ENCODE measurements at places on chromosomes 6 and 20. TPM values are rescaled to one million over a fixed set of nuclear protein-coding genes. Genes with fewer than 3 reads are reported as not detected.

GRCh38 chr6:11270030-11271027 is 37.9 kb upstream of the NEDD9 start:
- no peak for DNase-seq
- H3K36me3 ChIP-seq = no peaks in the 10 kb centered on the region
- no peak overlapping the region for H3K27ac ChIP-seq
- H3K4me1 ChIP-seq = no peaks in the 10 kb centered on the region

- no peak for DNase-seq
- H3K4me3 ChIP-seq = no peak overlapping the region
- H3K4me1 ChIP-seq = no peaks in the 10 kb centered on the region
- H3K27me3 ChIP-seq = no peaks in the 10 kb centered on the region
Observed at GRCh38 chr6:111951497-111952085, 78.3 kb upstream of the FYN start.

DNA sequence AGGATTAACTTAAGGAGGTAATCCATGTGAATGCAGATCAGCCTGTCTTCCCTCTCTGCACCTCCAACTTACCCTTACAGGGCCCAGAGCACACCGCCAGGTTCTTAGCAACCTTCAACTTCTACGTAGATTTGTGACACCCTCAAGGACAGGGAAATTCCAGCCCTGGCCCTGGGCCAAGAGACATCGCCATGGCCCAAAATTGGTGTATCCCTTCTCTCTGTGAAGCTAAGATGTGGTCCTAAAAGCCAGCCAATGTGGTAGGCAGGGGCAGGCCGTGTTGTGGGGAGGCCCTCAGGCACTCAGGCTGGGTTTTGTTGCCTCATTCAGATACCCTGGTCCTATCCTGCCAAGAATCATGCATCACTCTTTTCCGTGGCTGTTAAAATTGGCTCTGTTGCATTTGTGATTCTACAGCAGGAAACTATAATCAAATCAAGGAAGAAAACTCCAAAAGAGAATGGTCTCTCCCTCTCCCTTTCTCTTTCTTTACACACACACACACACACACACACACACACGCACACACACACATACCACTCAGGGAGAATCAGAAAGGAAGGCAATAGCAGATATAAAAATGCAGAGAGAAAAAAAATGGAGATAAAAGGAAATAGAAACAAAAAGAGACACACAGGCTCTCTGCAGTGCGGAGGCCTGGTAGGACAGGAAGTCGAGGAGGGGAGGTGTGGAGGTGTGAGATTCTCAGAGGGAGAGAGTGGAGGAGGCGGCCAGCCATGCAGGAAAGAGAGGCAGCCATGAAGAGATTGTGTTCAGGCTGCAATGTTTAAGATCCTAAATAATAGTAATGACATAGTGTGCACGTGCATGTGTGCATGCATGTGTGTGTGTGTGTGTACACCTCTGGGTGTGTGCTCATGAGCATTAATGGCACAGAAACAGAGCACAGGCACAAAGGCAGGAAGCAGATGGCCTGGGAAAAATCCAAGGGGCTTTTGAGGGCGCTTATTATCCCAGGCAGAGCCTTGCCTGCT is 201.8 kb upstream of the LRFN2 start:
- no peak for DNase-seq
- no peaks in the 10 kb centered on the region for H3K4me1 ChIP-seq
- no peaks in the 10 kb centered on the region for H3K27me3 ChIP-seq

GRCh38 chr6:45196121-45196520 is 132.0 kb upstream of the RUNX2 start:
- no peak overlapping the region for H3K4me3 ChIP-seq
- H3K27ac ChIP-seq = no peak overlapping the region
- no peaks in the 10 kb centered on the region for H3K27me3 ChIP-seq
- no peaks in the 10 kb centered on the region for H3K4me1 ChIP-seq
- H3K36me3 ChIP-seq = no peaks in the 10 kb centered on the region
- no peak for DNase-seq

DNA sequence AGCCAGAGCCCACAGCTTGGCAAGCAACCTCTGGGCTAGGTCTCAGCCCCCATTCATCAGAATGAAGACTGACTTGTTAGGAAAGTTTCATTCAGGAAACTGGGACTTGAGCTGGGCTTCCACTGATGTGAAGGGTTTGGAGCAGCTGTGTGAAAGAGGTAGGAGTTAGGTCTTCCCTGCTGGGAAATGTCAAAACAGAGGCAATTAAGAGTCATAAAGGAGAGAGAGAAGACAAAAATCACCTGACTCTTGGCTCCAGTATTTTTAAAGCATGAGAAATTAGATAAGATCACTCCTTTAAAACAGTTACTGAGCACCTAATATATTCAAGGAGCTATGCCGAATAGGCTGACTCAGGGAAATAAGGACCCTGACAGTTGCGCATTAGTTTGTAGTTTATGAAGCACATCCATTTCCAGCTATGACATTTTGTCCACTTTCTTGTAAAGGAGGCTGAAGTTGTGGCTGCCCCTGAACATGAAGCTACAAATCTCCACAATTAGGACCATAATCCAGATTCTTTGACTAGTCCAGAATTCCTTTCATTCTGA is 3.9 kb upstream of the TRIM40 start:
- H3K27ac ChIP-seq = no peak overlapping the region
- H3K4me3 ChIP-seq = no peak overlapping the region
- no peak for DNase-seq
- no peaks in the 10 kb centered on the region for H3K36me3 ChIP-seq
- no peaks in the 10 kb centered on the region for H3K4me1 ChIP-seq

DNA sequence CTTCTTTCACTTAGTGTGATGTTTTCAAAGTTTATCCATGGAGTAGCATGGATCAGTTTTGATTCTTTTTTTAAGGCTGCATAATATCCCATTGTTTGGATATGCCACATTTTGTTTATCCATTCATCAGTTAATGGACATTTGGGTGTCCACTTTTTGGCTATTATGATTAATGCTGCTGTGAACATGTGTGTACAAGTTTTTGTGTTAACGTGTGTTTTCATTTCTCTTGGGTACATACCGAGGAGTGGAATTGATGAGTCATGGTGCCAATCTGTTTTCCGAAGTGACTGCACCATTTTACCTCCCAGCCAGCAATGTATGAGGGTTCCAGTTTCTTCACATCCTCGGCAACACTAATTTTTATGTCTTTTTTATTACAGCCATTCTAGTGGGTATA is 78.4 kb upstream of the CCDC28A start:
- no peak overlapping the region for H3K27ac ChIP-seq
- DNase-seq = no peak
- H3K27me3 ChIP-seq = no peaks in the 10 kb centered on the region
- no peak overlapping the region for H3K4me3 ChIP-seq
- no peaks in the 10 kb centered on the region for H3K36me3 ChIP-seq
- no peaks in the 10 kb centered on the region for H3K4me1 ChIP-seq

GRCh38 chr6:17813542-17813941 is 106.8 kb upstream of the NUP153 start:
- DNase-seq = no peak
- peaks cover 6% of the 10 kb centered on the region for H3K36me3 ChIP-seq
- no peak overlapping the region for H3K4me3 ChIP-seq
- no peaks in the 10 kb centered on the region for H3K4me1 ChIP-seq
- no peak overlapping the region for H3K27ac ChIP-seq

- H3K4me3 ChIP-seq = no peak overlapping the region
- no peaks in the 10 kb centered on the region for H3K4me1 ChIP-seq
- no peak overlapping the region for H3K27ac ChIP-seq
- no peak for DNase-seq
Observed at GRCh38 chr6:99016355-99016754, 68.6 kb upstream of the FBXL4 start.

DNA sequence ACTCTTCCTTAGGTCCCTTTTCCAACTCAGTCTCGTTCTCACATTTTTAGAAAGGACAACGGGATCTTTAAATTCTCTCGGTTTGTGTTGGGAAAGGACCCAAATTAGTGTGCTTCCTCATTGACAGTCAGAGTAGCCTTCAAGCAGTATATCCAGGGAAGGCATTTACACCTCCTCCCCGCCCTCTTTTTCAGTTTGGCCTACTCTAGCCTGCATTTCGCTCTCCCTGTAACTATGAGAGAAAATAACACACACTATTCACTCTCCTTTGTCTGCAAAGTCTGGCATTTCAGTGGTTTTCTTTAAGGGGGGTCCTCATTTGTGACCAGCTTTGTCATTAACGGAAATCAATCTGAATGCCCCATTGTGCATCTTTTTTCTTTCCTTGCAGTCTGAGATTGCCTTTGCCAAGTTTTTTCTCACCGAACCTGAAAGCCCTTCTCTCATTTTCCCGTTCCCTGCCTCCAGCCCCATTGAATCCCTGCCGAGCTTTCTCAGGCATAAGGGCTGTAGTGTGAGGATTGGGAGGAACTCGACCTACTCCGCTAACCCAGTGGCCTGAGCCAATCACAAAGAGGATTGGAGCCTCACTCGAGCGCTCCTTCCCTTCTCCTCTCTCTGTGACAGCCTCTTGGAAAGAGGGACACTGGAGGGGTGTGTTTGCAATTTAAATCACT is 393 bp upstream of the FABP7 start:
- no peak for DNase-seq
- no peak overlapping the region for H3K27ac ChIP-seq
- peaks cover 2% of the 10 kb centered on the region for H3K27me3 ChIP-seq
- no peak overlapping the region for H3K4me3 ChIP-seq
- no peaks in the 10 kb centered on the region for H3K4me1 ChIP-seq

DNA sequence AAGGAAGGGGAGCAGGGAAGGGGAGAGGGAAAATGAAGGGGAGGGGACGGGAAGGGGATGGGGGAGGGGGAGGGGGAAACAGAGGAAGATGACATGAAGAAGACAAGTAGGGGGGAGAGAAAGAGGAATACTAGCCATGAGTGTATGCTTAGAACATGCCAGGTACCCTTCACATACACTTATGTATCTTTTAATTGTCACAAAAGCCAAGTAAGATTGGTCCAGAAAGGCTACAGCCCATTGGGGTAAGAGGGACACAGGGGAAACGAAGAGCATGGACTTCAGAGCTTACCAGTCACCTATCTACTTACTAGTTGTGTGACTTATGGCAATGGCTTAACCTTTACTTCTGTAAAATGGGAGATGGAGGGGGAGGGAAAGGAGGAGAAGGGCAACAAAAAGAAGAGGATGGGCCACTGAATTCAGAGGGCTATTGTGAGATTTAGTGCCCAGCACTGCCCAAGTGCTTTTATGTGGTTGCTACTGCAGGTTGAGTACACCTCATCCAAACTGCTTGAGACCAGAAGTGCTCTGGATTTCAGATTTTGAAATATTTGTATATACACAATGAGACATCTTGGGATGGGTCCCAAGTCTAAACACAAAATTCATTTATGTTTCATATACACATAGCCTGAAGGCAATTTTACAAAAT is 90.3 kb downstream of the ARHGAP18 start:
- H3K4me3 ChIP-seq = no peak overlapping the region
- no peaks in the 10 kb centered on the region for H3K27me3 ChIP-seq
- H3K4me1 ChIP-seq = no peaks in the 10 kb centered on the region
- H3K27ac ChIP-seq = no peak overlapping the region

GRCh38 chr20:40678286-40678875 is 10.7 kb downstream of the MAFB start:
- H3K4me1 ChIP-seq = no peaks in the 10 kb centered on the region
- H3K4me3 ChIP-seq = no peak overlapping the region
- no peak for DNase-seq
- H3K27ac ChIP-seq = no peak overlapping the region

- H3K27ac ChIP-seq = no peak overlapping the region
- DNase-seq = no peak
- no peaks in the 10 kb centered on the region for H3K36me3 ChIP-seq
- H3K4me1 ChIP-seq = no peaks in the 10 kb centered on the region
- no peaks in the 10 kb centered on the region for H3K27me3 ChIP-seq
- H3K4me3 ChIP-seq = no peak overlapping the region
Observed at GRCh38 chr6:79813143-79813850, 134.1 kb downstream of the ELOVL4 start.

- H3K27me3 ChIP-seq = no peaks in the 10 kb centered on the region
- no peaks in the 10 kb centered on the region for H3K4me1 ChIP-seq
- H3K4me3 ChIP-seq = no peak overlapping the region
- H3K27ac ChIP-seq = peak overlapping the region; percentile 73
- no peak for DNase-seq
Observed at GRCh38 chr20:49591217-49591865, 23.4 kb upstream of the PTGIS start.

GRCh38 chr6:152696522-152696921 is 1.2 kb upstream of the MYCT1 start:
- H3K4me3 ChIP-seq = no peak overlapping the region
- H3K27me3 ChIP-seq = no peaks in the 10 kb centered on the region
- H3K27ac ChIP-seq = no peak overlapping the region
- DNase-seq = no peak

GRCh38 chr6:106495014-106495413 is 134.3 kb downstream of the RTN4IP1 start:
- DNase-seq = no peak
- H3K27ac ChIP-seq = no peak overlapping the region
- H3K27me3 ChIP-seq = no peaks in the 10 kb centered on the region
- no peaks in the 10 kb centered on the region for H3K4me1 ChIP-seq

GRCh38 chr6:127120023-127120786 is 1.7 kb downstream of the RSPO3 start:
- DNase-seq = no peak
- H3K4me1 ChIP-seq = no peaks in the 10 kb centered on the region
- no peaks in the 10 kb centered on the region for H3K27me3 ChIP-seq
- no peak overlapping the region for H3K4me3 ChIP-seq
- no peak overlapping the region for H3K27ac ChIP-seq
- no peaks in the 10 kb centered on the region for H3K36me3 ChIP-seq

- no peaks in the 10 kb centered on the region for H3K4me1 ChIP-seq
- DNase-seq = no peak
- no peaks in the 10 kb centered on the region for H3K27me3 ChIP-seq
Observed at GRCh38 chr6:49978332-49979226, 9.2 kb upstream of the DEFB113 start.

CFAP61 gene
- not detected for total RNA-seq

TNNC2 gene
- total RNA-seq = not detected

GPR63 gene
- 1.4 TPM for total RNA-seq

FNDC1 gene
- 2.5 TPM for total RNA-seq

RNF114 gene
- 70.6 TPM for total RNA-seq

SLCO4A1 gene
- total RNA-seq = 14.6 TPM

BIRC7 gene
- total RNA-seq = not detected

TBC1D22B gene
- 17.0 TPM for total RNA-seq

OPRL1 gene
- total RNA-seq = 0.78 TPM

RAET1G gene
- total RNA-seq = not detected

VNN1 gene
- 1.8 TPM for total RNA-seq

FAM209B gene
- total RNA-seq = not detected

Measured in aorta (tissue), 5 donors.